Immature natural killer cell (primary cell): ENCODE measurements at places on chromosomes 12 and 14. TPM values are rescaled to one million over a fixed set of nuclear protein-coding genes. Genes with fewer than 3 reads are reported as not detected.

- no peak for DNase-seq
Observed at GRCh38 chr12:1807087-1807860, 13.1 kb upstream of the LRTM2 start.

DNA sequence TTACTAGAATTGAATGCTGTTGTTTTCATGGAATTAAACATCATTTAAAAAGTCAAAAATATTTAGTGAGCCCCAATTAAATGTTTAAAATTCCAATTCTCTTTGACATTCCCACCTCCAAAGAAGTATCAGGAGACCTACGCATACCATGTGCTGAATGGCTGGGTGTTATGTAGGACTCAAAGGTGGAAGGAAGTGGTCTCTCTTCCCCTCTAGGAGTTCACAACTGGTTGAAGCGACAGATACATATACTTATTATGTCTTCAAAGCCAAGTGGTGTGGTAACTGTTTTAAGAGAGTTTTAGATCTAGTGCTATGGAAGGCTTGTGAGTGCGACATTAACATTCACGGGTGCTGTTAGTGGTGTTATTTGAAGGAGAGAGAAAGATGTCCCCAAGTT is 464.0 kb downstream of the ATP23 start:
- DNase-seq: no peak

Gene TPPP2
- not detected for polyA plus RNA-seq

Gene GYS2
- not detected for polyA plus RNA-seq

Gene SLC17A8
- not detected for polyA plus RNA-seq
